ENCODE measurements at places on chromosomes 5 and 9.

DNA sequence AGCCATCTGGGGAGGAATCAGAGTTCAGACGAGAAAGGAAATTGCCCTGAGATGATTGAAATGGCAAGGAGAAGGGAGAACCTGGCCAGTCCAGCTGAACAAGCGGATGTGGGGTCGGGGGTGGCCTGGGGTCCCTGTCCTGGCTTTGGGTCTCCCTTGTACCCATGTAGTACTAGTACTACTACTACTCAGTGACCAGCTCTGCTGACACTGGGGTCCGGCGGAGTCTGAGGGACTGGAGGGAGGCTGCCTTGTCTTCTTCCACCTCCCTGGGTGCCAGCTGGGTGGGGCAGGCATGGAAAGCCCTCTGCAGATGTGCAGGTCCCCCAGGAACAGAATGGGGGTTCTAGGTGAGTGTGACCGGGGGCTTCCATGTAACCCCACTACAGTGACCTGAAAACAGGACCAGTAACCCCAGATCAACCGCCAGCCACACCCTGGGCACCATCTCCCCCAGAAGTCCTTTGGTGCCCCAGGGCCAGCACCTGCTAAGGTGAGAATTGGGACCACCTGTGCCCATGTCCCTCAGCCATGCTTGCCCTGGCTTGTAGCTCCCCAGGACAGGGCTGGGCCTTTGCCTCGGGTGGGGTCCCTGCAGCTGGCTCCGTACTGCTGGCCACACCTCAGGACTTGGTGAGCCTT is 89.1 kb upstream of the COL5A1 start:
- no peak for DNase-seq

DNA sequence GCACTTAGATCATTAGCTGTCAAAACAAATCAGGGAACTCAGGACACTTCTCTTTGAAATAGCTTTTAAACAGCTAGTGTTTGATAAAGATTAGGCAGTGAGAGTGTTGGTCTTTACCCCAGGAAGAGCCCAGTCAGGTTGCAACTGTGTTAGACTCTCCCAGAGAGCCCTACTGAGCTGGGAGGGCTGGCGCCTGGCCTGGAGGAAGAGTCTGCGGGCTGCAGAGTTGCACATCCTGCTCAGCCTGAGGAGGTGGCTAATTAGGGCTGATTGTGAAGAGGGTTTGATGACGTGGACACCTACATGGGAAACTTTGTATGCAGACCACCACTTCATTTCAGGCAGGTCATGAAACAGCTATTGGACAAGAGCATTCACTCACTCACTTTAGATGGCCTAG is 112.0 kb downstream of the TMEM174 start:
- DNase-seq, result no peak

DNA sequence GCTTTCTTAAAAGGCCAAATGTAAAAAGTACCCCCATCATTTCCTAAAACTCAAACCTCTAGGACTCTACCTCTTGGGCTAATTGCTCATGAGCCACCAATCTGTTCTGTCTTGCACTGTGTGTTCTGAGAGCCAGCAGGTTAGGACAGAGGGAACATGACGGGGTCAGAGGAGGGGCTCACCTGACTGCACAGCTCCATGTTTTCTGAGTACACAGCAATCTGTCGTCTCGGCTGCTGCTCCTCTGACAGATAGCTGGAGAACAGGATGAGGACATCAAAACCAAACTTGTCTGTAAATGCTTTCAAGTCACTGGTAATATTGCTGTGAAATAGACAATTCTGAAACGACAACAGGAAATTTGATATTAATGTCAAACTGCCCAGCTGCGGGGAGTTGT is 50.9 kb upstream of the PCA3 start:
- DNase-seq, result no peak

DNA sequence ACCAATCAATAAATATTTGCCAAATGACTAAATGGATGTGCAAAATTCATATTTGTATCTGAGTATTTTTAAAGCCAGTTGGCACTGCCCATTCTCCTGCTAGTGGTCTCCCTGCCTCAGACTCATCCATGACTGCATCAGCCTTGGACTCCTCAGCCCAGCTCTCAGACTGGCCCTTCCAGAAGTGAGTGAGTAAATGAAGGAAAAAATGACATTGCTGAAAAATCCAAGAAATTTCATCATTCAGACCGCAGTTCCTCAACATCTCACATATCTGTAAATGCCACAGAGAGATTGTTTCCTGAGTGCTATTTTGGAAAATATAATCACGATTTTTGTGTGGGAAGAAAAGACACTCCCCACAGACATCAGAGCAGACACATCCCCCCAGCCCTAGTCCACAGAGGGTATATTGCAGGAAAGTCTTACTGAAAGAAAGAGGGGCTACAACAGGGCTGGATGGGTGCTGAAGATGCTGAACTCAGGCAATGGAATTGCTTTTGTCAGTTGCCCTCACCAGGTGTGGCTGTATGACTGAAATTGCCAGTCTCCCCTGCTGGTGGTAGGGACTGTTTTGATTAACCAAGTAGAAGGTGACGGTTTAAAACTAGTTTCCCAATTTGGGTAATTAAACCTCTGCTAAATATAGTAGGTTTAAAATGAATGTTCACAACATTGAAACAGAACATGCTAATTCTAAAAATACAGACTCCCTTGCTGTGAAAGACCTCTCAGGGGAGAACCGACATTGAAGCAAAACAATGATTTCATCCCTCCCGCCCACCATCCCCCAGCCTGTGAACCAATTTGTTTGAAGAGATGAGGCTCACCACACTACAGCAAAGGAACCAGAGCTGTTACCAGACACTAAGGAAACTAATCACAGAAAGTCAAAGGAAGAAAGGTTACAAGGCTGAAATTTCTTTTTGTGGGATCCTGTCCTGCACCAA is 158.8 kb downstream of the DEPDC1B start:
- peak; percentile 84 for DNase-seq

GRCh38 chr5:88889189-88890069 is 6.4 kb upstream of the MEF2C start:
- DNase-seq, result peak; percentile 62

GRCh38 chr9:89352874-89353649 is 34.8 kb downstream of the SECISBP2 start:
- no peak for DNase-seq

GRCh38 chr9:98632839-98633238 is 75.9 kb downstream of the GABBR2 start:
- DNase-seq, result no peak

DNA sequence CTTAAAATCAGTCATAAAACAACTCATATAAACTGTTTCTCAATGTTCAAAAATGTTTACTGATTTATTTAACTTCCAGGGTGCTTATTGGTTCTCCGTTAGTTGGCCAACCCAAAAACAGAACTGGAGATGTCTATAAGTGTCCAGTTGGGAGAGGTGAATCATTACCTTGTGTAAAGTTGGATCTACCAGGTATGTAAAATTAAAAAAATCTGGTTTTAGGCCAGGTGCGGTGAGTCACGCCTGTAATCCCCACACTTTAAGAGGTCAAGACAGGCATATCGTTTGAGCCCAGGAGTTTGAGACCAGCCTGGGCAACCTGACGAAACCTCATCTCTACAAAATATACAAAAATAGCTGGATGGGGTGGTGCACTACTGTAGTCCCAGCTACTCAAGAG is 73.7 kb downstream of the ITGA1 start:
- no peak for DNase-seq

DNA sequence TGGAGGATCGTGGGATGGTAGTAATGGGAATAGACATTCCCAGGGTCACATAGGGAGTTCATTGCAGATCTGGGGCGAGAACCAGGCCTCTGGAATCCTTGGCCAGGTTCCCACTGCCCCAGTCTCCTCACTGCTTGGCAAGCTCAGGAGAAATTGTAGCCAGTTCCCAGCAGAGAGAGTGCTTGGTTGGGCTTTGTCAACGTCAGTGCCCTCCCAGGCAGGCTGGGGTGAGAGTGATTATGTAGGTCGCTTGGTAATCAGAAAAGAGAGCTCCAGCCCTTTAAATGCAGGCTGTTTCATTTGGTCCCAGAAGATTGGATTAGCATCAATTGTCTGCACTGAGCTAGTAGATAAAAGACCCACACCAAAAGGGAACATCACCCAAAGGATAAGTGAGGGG is 51.8 kb upstream of the GALNT10 start:
- DNase-seq, result no peak

DNA sequence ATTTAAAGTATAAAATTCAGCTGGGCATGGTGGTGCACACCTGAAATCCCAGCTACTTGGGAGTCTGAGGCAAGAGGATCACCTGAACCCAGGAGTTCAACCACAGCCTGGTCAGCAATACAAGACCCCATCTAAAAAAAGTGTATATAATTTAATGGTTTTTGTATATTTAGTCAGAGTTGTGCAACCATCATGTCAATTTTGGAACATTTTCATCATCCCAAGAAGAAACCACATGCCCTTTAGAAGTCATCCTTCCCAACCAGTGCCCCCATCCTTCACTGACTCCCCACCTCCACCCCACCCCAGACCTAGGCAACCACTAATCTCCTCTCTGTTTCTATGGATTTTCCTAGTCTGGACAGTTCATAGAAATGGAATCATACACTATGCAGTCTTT is 18.8 kb upstream of the TEK start:
- DNase-seq, result no peak

DNA sequence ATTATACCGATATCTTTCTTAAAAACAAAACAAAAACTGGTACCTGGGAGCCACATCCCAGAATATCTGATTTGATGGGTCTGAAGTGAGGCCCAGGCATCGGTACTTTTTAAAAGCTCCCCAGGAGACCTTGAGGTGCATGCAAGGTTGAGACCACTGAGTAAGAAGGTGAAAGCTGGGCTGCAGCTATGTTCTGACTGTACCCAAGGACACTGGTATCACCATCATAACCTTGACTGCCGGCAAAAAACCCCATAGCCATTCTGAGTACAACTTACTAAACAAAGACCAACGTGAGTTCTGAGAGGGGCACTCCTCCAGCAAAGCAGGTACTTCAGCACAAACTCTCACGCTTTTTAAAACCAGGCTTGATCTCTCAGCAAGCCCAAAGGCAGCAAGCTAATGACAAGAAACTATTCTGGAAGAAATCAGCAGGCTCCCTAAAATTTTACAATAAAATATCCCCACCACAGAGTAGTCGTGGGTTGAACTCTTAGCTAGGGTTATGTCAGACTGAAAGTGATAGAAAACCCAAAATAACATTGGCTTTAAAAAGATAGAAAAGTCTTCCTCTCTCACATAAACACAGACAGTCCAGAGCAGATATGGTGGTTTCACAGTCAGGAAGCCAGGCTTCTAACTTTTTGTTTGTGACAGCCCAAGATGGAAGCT is 263.9 kb downstream of the SAXO1 start:
- no peak for DNase-seq

DNA sequence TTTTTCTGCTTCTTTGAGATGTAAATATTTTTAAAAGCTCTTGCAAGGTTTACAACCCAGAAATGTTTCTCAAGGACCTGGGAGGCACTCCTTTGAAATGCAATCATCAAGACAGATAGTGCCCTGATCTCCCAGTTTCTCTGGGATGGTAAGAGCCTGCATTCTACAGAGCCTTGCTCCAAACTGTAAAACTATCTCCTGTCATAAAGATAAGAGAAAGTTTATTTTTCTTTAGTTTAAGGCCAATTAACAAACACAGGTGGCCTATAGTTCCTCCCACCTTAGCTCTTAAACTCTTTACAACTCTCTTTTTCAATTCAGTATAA is 1231.1 kb upstream of the NUDT12 start:
- DNase-seq, result no peak

DNA sequence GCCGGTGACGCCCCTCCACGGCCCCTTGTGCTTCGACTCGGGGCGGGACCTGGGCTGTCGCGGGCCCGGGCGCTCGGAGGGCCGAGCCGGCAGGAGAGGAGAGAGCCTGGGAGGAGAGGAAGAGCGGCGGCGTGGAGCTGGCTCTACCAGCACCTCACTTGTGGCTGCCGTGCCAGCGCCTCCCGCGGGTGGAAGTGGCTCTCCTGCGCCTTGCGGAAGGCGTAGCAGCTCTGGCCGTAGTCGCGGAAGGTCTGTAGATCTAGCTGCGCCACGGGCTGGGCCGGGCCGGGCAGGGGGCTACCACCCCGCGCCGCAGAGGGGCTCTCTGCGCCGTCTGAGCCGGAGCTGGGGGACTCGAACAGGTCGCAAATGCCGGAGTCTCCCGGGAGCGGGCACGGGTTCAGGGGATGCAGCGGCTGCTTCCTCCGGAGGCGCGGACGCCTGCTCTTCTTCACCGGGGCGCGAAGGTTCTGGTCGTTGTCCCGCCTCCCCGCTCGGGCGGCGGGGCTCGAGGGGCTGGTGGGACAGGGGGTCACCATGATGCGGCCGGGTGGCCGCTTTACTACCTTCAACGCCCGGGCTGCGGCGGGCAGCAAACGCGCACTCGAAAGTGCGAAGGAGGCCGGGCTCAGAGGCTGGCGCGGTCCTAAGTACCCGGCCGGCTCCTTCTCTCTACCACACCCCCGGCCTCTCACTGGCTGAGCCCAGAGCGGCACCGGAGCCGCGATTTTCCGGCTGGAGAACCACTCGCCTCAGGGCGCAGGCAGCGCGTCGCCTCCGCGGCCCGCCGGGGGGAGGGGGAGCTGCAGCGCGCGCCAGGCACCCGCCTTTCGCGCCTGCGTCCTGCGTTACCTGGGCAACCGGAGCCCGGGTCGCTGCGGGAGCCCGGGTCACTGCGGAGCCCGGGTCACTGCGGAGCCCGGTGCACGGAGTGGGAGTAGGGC is at the start of gene CCNO:
TSS of gene CCNO (minus strand) at position 624 of the 944 bp plus-strand sequence. CDS start at position 539, 85 bp downstream.
- peak; percentile 73 for DNase-seq

DNA sequence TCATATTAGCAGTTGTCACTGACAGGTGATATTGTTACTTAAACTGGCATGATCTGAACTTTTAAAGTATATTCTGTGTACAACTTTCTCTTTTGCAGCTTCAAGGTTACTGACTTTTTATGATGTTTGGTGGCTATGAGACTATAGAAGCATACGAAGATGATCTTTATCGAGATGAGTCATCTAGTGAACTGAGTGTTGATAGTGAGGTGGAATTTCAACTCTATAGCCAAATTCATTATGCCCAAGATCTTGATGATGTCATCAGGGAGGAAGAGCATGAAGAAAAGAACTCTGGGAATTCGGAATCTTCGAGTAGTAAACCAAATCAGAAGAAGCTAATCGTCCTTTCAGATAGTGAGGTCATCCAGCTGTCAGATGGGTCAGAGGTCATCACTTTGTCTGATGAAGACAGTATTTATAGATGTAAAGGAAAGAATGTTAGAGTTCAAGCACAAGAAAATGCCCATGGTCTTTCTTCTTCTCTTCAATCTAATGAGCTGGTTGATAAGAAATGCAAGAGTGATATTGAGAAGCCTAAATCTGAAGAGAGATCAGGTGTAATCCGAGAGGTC is 5.9 kb downstream of the ZCCHC7 start:
- no peak for DNase-seq

DNA sequence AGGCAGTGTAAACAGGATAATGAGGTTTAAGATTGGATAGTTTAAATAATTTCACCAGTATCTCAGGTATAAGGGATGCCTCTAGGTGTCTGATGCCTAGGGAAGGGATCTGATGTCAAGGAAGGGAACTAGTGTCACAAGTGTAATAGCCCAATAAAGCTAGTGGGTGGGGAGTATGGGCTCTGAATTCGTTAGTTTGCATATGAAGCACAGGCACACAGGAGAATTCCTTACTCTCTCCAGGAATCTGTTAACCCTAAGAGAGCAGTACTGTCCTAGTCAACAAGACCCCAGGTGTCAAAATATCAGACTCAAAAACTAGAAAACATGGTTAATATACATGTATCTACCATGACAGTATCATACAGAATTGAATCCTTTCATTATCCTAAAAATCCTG is 352.5 kb upstream of the CYLC2 start:
- DNase-seq, result no peak

- no peak for DNase-seq
Observed at GRCh38 chr5:32786311-32786710, 75.2 kb downstream of the NPR3 start.

GRCh38 chr9:3215658-3216057 is 310.1 kb downstream of the RFX3 start:
- DNase-seq, result no peak

- DNase-seq, result no peak
Observed at GRCh38 chr9:109512170-109512756, 14.2 kb upstream of the PTPN3 start.

All from astrocyte of the spinal cord (primary cell).